ENCODE measurements at places on chromosomes 5 and 9. TPM values are rescaled to one million over a fixed set of nuclear protein-coding genes. Genes with fewer than 3 reads are reported as not detected.

GRCh38 chr5:27494887-27495286 lies 456.5 kb upstream of the CDH9 start:
- DNase-seq: no peak

COL27A1 gene
- polyA plus RNA-seq: not detected

SOWAHA gene
- not detected for polyA plus RNA-seq

PCDHB3 gene
- polyA plus RNA-seq: not detected

DNA sequence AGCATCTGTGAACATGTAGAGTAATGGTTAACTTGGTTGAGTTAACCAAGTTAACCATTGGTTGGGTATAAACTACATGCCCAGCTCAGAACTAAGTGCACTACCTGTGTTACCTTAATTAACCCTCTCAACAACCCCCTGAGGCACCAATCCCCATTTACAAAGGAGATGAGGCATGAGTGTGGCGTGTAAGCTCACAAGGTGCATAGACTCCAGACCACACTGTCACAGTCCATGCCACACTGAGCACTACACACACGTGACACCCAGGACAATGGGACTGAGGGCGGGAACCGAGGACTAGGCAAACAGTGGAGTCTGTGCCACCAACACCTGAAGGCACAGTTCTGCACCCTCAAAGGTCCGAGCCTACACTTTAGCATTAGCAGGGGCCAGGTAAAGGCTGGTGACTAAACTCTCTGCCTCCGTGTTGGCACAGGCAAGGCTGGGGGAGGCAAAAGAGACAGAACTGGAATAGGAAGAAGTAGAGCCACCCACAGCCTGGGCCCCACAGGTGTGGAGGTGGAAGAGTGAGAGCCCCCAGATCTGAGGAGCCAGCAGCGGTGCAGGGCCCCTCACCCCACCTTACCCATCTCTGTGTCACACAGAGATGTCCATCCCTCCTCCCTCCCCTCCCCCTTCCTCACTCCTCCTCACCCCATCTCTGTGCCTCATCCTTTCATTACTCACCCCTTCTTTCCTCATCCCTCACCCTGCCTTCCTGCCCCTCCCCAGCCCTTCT lies 2.2 kb upstream of the DNAJB5 start:
- no peak for DNase-seq
